ENCODE measurements at places on chromosomes 13 and 19.

DNA sequence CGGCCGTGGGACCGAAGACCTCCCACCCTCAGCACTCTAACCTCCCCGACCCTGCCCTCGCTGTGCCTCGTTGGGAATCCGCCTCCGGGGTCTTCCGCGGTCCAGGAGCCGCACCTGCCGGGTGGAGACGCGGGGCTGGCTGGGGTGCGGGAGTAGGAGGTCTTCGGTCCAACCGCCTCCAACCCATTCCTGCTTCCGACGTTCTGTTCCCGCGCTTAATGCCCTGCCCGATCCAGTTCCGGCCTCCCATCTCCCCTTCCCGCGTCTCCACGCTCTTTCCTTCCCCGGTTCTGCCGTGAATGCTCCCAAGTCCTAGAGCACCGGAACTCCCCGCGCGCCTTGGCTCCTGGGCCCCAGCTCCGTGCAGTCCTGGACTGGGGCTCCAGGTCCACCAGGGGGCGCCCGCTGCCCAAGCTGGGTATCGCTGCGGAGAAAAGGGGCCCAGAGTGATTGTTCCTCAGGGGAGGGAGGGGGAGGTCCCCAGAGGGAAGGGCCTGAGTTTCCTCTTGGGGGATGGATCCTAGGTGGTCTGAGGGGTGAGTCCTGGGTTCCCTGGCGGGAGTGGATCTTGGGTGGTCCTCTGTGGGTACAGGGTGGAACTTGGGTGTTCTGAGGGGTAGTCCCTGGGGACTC is 14.1 kb upstream of the TNFSF9 start:
- DNase-seq = peak; percentile 51

DNA sequence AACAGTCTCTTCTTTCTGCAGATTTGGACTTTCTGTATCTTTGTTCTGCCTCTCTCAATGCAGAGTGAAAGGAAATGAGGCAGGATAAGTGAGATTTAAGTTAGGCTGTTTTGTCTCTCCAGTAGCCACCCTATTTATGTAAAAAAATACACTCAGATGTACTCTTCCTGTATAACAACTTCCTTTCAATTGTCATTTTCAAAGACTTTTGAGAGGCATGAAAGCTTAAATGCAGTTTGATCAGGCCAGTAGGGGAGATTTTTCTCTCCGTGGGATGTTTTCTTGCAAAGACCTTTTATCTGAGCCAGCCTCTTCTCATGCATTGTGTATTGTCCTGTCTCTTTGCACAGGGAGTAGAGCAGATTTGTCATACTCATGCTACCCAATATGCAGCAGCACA is 166.8 kb downstream of the SLITRK5 start:
- DNase-seq = no peak

- peak; percentile 69 for DNase-seq
Observed at GRCh38 chr19:48415395-48415794, 21.9 kb downstream of the GRIN2D start.

DNA sequence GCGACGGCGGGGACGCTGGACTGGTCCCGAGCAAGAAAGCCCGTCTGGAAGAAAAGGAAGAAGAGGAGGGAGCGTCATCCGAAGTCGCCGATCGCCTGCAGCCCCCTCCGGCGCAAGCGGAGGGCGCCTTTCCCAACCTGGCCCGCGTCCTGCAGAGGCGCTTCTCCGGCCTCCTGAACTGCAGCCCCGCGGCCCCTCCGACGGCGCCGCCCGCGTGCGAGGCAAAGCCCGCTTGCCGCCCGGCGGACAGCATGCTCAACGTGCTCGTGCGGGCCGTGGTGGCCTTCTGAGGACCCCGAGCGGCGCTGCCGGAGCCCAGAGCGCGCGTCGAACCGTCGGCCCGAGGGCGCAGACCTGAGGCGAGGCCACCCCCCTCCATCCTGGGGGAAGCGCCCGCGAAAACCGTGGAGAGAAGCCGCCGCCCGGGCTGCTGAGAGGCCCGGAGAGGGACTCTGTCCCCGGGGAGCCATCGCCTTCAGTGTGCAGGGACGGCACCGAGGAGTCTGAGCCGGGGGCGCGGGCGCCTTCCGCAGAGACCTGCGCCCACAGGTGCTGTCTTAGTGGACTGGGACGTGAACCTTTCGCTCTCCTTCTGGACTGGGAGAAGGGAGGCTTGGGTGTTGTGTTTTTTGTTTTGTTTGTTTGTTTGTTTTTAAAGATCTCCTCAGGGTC is 3.5 kb downstream of the IER2 start:
- DNase-seq = no peak

DNA sequence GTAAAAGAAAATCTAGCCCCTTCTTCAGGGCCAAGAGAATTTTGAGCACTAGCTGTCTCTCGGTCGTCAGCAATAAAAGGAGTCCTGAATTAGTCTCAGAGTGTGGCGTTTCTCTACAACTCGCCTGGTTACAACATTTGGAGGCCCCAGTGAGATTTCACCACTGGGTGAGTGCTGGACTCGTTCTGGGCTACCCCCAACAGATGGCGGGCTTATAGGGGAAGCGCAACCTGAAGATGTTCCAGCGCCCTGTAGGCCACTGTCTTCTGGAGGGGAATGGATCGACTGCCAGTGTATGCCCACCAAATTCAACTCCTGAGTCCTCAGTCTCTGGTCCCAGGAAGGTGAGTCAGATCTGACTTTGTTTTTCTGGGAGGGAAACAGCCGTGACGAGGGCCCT is 11.7 kb upstream of the ZNF181 start:
- no peak for DNase-seq
